ENCODE measurements at places on chromosomes 13 and 19. TPM values are rescaled to one million over a fixed set of nuclear protein-coding genes. Genes with fewer than 3 reads are reported as not detected.

DNA sequence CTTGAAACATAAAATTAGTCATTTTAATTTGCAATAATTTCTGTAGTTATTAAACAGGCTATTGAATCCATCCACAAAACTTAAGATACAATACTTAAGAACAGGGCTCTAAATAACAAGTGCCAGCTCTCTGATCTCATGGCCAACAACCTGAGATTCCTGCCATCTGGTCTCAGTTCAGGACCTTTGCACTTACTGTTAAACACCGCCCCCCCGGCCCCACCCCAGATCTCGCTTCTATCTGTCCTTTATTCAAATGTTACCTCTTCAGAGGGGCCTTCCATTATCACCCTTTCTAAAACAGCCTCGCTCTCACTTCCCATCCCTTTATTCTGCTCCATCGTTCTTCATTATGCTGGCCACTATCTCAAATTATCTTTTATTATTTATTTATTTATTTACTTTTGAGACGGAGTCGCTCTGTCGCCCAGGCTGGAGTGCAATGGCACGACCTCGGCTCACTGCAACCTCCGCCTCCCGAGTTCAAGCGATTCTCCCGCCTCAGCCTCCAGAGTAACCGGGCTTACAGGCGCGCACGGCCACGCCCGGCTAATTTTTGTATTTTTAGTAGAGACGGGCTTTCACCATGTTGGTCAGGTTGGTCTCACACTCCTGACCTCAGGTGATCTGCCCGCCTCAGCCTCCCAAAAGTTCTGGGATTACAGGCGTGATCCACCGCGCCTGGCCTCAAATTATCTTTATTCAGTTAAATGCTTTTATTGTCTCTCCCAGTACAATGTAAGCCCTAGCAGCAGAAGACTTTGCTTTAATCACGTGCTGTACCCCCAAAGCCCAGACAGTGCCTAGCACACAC, 838 bp upstream of the SNRNP70 start:
- no peak for DNase-seq

DNA sequence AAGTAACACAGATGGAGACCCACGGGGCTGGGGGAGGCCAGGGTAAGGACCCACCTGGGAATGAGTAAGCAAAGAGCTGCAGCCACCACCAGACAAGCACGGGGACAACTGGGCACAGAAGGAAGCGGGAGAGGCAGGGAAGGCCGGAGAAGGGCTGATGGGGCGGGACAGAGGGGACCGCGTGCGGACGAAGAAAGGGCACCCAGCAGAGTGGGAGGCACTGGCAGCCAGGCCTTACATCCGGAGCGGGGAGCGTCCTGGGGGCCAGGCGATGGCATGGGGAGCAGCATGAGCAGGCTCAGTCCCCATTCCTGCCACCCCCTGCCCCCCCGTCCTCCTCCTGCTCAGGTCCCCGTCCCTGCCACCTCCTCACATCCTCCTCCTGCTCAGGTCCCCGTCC, 3.0 kb downstream of the PROZ start:
- DNase-seq = no peak

GRCh38 chr19:17488593-17489391, 18.5 kb downstream of the SLC27A1 start:
- no peak for DNase-seq

DNA sequence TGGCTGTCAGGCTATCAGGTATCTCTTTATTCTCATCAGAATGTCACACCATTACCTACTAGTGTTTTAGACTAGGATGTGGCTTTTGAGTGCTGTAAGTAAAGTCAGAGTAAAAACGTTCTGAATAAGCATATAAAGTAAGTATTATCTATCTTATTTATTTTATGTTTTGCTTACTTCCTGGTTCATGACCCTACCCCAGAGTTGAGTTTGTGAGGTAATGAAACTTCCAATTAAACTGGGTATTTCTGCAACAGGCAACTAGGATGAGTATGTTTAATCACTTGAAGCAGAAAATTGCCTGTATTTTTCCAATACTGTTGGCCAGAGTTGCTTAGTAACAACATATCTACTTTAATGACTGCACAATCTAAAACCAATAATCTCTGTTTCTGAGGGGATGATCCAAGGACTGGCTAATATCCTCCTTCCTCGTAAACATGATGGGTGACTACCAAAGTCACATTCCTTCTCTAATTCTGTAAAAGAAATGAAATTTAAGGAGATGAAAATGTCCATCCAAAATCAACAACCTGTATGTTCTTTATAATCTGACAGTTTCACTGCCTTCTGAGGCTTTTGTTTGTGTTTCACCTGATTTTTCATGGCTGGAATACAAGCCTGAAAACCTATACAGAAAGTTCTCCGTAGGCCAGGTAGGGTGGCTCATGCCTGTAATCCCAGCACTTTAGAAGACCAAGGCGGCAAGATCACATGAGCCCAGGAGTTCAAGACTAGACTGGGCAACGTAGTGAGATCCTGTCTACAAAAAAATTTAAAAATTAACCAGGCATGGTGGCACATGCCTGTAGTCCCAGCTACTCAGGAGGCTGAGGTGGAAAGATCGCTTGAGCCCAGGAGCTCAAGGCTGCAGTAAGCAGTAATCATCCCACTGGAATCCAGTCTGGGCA, 83.1 kb downstream of the ABCC4 start:
- no peak for DNase-seq

DNA sequence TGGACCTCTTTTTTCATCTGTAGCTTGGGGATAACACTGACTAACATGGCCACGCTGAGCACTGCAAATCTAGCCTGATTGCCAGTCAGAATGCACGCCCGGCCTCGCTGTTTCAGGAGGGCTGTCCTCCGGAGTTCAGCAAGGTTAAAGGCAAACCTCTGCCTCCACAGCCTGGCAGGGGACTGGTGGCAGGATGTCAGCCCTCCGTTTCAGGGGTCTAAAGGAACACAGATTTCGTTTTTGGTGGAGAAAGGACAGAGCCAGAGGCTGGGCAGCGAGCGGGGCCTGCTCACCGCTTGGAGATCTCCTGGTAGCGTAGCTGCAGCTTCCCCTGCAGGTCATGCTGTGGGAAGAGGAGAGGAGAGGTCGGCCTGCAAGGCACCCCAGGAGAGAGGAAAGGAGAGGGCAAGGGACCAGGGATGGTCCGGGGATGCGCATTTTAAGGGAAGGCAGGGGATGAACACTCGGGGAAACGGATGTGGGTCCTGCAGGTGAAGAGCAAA, 560 bp downstream of the NDUFA7 start:
- no peak for DNase-seq

DNA sequence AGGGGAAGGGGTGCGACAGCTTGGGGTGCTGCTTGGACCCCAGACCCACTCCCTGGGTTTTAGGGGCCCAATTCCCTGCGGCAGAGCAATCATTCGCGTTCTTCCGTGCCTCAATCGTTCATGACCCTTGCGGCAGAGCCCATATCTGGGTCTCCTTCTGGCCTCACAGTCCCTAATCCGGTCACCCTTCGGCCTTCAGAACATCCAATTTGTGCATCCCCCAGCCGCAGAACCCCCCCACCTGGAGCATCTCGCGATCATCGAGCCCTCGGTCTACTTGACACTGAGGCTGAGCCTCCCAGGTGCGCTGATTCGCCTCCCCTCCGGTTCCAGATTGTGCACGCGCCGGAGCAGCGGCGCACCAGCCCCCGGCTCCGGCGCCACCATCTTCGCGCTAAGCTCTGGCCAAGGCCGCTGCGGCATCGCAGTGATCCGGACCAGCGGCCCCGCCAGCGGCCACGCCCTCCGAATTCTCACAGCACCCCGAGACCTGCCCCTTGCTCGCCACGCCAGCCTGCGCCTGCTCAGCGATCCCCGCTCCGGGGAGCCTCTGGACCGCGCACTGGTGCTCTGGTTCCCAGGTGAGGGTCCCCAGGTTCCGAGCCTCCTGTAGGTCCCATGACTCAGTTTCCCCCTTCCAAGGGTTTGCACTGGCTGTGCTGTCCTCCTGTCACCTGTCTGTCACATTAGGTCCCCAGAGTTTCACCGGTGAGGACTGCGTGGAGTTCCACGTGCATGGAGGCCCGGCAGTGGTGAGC, 501 bp downstream of the GTPBP3 start:
- DNase-seq = no peak

DNA sequence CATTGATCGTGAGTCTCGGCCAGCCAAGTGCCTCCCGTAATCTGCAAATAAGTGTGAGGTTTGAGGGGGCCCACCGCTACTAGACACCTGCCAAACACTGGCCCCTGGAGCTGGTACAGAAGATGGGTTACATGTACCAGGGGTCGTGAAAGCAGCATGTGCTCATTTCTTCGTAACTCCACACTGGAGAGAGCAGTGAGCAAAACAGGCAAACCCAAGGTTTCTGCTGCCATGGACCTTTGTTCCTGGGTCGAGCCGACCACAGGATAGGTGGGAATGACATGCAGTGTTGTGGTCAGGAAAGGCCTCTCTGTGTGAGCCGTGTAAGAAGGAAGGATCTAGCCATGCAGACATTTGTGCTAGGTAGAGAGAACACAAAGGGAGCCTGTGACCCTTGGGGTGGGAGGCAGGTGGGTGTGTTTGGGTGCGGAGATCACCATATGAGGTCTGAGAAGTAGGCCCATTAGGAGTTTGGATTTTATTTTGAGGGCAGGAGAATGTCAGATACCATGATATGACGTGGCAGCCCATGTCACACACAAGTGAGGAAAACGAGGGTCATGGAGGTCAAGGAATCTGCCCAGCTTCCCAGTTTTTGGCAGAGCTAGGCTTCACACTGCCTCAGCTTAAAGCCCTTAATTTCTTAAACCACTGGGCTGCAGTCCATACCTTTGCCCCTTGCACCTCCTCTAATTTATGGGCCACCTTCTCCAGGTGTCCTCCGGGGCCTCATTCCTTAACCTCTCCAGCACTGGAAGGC, 919 bp downstream of the GTF3A start:
- DNase-seq = no peak

GRCh38 chr19:19021115-19021514, 12.2 kb downstream of the SUGP2 start:
- no peak for DNase-seq

DNA sequence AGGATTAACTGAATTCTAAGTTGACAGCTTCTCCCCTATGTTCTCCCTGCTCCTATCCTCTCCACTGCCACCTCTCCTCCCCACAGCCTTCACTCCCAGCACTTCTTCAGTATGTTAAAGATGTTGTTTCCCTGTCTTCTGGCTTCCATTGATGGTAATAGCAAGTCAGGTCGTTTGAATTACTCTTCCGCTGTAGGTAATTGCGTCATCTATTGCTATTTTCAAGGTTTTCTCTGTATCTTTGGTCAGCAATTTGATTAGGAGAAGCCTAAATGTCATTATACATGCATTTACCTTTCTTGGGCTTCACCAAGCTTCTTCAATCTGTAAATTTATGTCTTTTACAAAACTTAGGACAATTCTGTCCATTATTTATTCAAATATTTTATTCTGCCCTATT, 377.3 kb upstream of the KLF12 start:
- DNase-seq = no peak

GRCh38 chr13:74767050-74767449, 632.8 kb upstream of the KLF12 start:
- DNase-seq = no peak

- no peak for DNase-seq
Observed at GRCh38 chr13:40916207-40916998, 102.7 kb downstream of the ELF1 start.

DNA sequence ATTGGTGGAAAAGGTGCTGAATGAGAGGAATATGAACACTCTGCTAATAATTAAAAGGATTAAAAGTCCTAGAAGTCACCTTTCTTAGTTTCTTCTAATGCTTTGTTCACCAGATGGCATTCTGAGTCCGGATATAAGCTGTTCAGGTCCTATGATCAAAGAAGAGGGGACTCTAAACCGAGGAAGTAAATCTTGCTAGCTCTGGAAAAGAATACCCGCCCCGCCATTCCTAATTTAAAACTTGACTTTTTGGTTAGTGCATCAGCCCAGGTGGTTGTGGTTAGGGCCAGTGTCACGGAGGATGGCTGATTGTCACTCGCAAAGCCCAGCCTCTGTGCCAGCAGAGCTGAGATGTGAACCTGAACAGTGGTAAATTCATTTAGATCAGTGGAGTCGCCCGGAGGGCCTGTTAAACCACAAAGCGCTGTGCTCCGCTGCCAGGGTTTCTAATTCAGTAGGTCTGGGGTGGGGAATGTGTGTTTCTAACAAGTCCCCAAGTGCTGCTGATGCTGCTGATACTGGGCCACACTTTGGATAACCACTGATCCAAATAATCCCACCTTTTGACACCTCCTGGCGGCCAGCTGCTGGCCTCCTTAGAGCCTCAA, 425.4 kb downstream of the DCT start:
- DNase-seq = no peak

- no peak for DNase-seq
Observed at GRCh38 chr13:44796597-44797490, 192.4 kb downstream of the NUFIP1 start.

DNA sequence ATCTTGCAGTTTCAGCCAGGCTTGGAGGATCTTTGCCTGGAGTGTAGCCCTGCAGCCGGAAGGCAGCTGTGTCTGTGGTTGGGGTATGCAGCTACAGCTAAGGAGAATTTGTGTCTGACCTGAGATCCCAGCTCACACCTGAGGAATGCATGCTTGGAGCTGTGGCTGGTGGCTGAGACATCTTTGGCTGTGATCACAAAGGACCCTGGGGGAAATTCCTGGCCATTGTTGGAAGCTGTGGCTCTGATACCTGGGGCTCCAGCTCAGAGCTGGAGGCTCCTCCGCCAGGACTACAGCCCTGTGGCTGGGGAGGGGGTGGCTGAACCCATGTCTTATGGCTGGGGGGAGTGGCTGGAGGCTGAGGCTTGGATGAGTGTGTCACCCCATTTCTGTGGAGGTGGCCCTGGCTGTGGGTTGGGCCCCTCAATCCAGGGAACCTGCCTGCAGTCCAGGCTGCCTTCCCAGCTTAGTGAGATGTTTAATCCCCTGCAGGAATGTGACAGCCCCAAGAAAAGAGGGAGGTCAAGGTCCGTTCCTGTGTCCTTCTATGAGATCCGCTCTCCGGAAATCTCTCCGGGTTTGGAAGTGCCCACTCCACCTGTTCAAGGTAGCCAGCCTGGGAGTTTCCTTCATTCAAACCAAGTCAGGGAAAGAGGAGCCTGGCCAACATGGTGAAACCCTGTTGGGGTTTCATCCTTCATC, 27.6 kb downstream of the ARHGEF18 start:
- no peak for DNase-seq

- DNase-seq = no peak
Observed at GRCh38 chr13:36673838-36674326, at the start of gene SERTM1. Gene SERTM1, plus strand, starts transcription at chr13:36674020. Its CDS starts 21,059 bp downstream, at chr13:36695079.

Gene KLC3
- total RNA-seq = not detected

Gene RPS5
- total RNA-seq = 572 TPM

Gene FGF22
- total RNA-seq = 3.2 TPM

Gene MCEMP1
- 2.6 TPM for total RNA-seq

Gene PDE4C
- total RNA-seq = 2.1 TPM

Gene SYNGR4
- total RNA-seq = not detected

Gene TJP3
- 2.1 TPM for total RNA-seq

Gene ZNF43
- total RNA-seq = 19.3 TPM

Gene GPR183
- total RNA-seq = 19.5 TPM

Gene RDH8
- total RNA-seq = not detected
